ENCODE measurements at places on chromosomes 16 and 17. TPM values are rescaled to one million over a fixed set of nuclear protein-coding genes. Genes with fewer than 3 reads are reported as not detected.

ENKD1 gene
- total RNA-seq: 2.4 TPM

GP1BA gene
- total RNA-seq: 1.9 TPM

SEPTIN12 gene
- 0.27 TPM for total RNA-seq

DNA sequence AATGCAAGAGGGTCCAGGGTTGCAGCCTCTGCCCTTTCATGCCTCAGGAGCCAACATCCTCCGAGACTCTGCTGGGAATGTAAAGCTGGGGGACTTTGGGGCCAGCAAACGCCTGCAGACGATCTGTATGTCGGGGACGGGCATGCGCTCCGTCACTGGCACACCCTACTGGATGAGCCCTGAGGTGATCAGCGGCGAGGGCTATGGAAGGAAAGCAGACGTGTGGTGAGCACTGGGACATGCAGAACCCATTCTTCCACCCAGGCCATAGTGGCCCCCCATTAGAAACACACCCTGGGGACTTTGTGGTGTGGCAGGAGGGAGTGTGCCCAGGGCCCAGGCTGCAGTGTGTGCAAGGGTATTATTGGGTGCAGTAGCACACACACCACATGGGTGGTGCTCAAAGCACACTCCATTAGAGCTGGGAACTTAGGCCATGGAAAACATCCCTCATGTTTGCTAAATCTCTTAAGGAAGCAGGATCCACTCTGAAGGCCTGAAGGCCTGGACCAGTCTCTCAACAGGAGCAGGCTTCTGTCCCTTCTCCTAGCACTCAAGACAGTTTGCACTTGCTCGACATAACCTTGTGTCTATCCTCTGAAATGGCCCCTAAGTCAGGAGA is 7.6 kb downstream of the LIMD2 start:
- no peak overlapping the region for H3K4me3 ChIP-seq
- H3K36me3 ChIP-seq: peaks cover 70% of the 10 kb centered on the region
- H3K27ac ChIP-seq: no peak overlapping the region
- H3K27me3 ChIP-seq: no peaks in the 10 kb centered on the region
- DNase-seq: no peak

DNA sequence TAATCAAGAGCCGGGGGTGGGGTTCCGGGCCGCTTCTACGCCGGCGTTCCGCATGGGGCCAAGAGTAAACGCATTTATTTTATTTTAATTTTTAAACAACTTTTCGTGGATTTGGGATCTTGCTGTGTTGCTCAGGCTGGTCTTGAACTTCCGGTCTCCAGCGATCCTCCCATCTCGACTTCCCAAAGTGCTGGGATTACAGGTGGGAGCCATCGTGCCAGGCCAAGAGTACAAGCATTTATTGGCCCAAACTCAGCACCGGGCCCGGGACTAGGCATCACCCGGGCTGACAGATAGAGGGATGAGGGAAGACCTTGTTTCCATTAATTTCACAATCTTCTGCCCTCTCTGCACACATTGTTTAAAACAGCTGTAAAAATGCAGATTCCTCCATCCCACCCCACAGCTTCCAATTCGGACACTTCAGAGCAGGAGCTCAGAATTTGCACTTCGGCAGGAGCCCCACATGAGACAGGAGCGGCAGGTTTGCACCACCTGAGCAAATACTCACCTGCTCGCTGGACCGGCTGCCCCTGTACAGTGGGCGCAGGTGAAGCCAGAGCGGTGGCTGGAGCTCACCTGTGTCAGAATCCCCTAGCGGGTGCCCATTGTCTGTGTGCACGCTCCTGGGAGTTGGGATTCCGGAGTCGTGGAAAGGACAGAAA is 663 bp upstream of the GINS2 start:
- peak overlapping the region; percentile 41 for H3K4me3 ChIP-seq
- no peaks in the 10 kb centered on the region for H3K36me3 ChIP-seq
- no peak overlapping the region for H3K27ac ChIP-seq
- peaks cover 5% of the 10 kb centered on the region for H3K27me3 ChIP-seq
- peaks cover 19% of the 10 kb centered on the region for H3K4me1 ChIP-seq

- no peak overlapping the region for H3K27ac ChIP-seq
- H3K4me1 ChIP-seq: peaks cover 31% of the 10 kb centered on the region
- no peak for DNase-seq
- no peaks in the 10 kb centered on the region for H3K36me3 ChIP-seq
- H3K4me3 ChIP-seq: no peak overlapping the region
These were observed 65.5 kb downstream of the PIGL start for GRCh38 chr17:16282522-16282921.

GCGR gene
- not detected for total RNA-seq

- no peak overlapping the region for H3K4me3 ChIP-seq
- DNase-seq: no peak
These were observed 10.8 kb upstream of the P2RX1 start for GRCh38 chr17:3926860-3927627.

MT1E gene
- total RNA-seq: 10.4 TPM

DNA sequence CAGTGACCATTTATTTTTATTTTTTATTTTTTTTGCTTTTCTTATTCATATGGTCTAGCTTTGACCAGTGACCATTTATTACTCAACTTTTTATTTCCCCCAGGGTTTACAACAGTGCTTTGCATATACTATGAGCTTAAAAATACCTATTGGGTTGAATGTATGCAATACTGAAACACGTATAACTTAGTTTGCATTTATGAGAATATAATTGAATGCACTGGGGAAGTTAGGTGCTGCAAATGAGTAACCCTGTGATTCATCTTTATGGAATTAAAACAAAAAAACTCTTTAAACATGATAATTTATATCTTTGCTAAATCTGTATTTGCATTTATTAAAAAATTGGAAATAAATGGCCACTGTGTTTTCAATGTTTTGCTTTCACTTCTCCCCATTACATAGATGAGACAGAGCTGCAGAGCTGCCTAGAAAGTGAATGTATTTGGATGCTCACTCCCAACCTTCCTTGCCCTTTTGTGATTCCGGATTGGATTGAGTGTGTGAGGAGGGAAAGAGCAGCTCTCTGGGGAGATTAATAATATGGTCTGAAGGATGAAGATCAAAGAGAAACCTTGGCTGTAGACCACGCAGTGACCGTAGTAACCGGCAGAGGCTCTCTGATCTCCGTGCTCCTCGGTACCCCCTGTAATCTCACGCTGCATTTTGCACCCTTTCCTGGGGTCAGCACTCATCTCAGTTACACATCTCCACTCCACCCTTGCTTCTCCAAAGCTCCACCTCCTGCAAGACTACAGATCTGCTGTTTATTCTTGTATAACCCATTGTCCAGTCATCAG is 14.3 kb downstream of the TMEM100 start:
- no peaks in the 10 kb centered on the region for H3K36me3 ChIP-seq
- no peak for DNase-seq
- H3K4me3 ChIP-seq: no peak overlapping the region
- H3K27me3 ChIP-seq: peaks cover 8% of the 10 kb centered on the region
- no peak overlapping the region for H3K27ac ChIP-seq

GRCh38 chr16:77531752-77532151 is 96.9 kb upstream of the ADAMTS18 start:
- H3K36me3 ChIP-seq: no peaks in the 10 kb centered on the region
- no peak overlapping the region for H3K27ac ChIP-seq
- no peak for DNase-seq
- no peak overlapping the region for H3K4me3 ChIP-seq

DNA sequence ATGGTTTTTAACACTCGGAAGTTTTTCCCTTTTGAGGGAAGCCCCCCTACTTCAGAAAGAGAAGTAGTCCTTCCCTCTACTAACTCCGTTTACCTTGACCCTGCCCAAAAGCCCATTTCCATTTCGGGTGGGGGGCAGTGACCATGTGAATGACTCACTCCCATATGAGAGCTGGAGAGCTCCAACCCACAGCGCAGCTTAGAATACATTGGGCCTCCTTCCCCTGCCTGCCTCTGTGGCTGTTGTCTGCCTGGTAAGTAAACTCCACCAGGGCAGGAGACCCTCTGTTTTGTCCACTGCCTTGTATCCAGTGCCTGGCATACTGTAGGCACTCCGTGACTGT is 985 bp downstream of the SGSM2 start:
- peak overlapping the region; percentile 58 for H3K4me3 ChIP-seq
- H3K27me3 ChIP-seq: no peaks in the 10 kb centered on the region
- peak overlapping the region; percentile 79 for H3K27ac ChIP-seq
- no peak for DNase-seq
- peaks cover 19% of the 10 kb centered on the region for H3K4me1 ChIP-seq

RAB37 gene
- 85.5 TPM for total RNA-seq
